GM12892 (cell line): ENCODE measurements at places on chromosomes 13 and 19.
A peak's percentile ranks its signal among the peaks of the same experiment; 100 is the strongest.

GRCh38 chr19:39237200-39238184 is 7.3 kb downstream of the IFNL3 start:
- peak; percentile 51 for DNase-seq

DNA sequence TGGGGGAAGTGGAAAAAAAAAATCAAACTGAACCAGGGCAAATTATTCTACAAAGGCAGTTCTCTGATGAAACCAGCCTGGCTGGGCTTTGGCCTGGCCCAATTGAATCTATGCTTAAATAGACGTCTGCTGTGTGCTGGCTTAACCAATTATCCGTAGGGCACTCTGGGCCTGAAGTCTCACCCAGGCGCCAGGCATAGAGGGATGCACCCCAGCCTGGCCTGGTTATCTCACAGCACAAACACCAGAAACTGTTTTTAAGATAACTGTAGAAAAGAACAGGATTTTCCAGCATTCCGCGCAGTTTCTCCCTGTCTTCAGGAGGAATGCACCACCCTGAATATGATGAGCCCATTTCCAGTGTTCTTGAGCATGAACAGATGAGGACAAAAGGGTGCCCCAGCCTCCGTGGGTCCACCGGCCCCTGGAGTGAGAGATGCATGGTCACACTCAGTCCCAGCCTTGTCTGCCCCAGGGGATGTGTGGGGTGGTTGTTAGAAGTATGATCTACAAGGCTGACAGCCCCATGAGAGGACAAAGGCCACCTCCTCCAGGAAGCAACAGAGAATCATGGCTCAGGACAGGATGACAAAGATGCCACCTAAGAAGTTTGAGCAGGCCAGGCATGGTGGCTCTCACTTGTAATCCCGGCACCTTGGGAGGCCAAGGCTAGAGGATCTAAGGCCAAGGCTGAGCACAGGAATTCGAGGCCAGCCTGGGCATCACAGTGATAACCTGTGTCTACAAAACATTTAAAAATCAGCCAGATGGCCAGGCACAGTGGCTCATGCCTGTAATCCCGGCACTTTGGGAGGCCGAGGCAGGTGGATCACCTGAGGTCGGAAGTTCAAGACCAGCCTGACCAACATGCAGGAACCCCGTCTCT is 50.2 kb downstream of the PEPD start:
- no peak for DNase-seq

GRCh38 chr19:6495947-6496346 is 6.2 kb downstream of the TUBB4A start:
- DNase-seq, result no peak

GRCh38 chr13:109906976-109907375 is 120.6 kb upstream of the IRS2 start:
- no peak for DNase-seq

DNA sequence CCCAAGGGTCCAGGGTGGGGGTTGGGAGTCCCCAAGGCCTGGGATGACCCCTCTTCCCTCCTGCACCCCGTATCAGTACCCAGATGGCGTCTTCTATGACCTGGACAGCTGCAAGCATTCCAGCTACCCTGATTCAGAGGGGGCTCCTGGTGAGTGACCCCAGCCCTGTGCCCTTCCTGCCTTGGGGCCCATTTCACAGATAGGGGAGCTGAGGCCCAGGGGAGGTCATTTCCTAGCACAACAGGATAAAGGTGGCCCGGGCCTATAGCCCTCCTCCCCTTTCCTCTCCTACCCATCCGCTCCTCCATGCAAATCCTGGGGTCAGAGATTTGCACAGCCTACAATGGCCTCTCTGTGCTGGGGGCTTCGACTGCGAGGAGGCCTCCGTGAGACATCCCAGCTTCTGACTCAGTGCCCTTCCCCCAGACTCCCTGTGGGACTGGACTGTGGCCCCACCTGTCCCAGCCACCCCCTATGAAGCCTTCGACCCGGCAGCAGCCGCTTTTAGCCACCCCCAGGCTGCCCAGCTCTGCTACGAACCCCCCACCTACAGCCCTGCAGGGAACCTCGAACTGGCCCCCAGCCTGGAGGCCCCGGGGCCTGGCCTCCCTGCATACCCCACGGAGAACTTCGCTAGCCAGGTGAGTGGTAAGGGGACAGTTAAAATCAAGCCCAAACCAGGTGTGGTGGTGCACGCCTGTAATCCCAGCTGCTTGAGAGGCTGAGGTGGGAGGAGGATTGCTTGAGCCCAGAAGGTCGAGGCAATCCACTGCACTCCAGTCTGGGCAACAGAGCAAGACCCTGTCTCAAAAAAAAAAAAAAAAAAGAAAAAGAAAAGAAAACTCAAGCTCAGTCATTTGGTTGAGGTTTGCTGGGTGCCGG is 3.9 kb downstream of the SPIB start:
- DNase-seq, result no peak

DNA sequence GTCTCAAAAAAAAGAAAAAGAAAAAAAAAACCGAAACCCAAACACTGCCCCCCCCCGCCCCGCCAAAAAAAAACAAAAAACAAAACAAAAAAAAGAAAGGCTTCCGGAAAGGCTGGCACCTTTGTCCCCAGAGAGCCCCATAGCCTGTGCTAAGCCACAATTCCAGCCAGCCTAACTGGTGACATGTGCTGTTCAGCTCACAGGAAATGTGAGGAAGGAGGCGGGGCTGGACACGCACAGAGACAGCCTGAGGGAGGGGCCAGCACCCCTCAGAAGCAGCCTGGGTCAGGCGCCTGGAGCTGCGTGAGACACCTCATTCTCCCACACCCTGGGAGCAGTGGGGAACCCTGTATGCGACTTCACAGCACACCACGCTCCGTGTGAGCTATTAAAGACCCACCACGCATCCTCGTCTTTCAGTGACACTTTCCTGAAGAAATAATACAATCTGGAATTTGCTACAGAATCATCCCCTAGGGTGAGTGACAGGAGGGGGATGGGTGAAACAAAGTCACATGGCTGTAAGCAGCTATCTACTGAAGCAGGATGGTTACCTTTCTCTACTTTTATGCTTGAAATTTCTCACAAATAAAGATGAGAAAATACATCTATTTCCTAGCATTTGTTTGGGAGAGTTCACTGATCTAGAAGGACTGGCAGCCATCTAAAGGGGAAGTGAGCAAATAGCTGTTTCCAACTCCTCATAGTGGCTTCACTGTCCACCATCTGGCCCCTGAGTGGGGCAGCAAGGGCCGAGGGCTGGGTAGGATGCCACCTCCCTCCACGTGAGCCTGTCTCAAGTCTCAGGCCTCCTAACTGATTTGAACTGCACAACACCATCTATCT is 12.3 kb upstream of the SLC35E1 start:
- peak; percentile 81 for DNase-seq

DNA sequence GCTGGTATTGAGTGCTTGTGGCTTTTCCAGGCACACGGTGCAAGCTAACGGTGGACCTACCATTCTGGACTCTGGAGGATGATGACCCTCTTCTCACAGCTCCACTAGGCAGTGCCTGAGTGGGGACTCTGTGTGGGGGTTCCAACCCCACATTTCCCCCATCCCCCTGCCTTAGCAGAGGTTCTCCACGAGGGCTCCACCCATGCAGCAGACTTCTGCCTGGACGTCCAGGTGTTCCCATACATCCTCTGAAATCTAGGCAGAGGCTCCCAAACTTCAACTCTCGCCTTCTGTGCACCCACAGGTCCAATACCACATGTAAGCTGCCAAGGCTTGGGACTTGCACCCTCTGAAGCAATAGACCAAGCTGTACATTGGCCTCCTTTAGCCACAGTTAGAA is 25.3 kb upstream of the ZSCAN18 start:
- DNase-seq, result no peak

DNA sequence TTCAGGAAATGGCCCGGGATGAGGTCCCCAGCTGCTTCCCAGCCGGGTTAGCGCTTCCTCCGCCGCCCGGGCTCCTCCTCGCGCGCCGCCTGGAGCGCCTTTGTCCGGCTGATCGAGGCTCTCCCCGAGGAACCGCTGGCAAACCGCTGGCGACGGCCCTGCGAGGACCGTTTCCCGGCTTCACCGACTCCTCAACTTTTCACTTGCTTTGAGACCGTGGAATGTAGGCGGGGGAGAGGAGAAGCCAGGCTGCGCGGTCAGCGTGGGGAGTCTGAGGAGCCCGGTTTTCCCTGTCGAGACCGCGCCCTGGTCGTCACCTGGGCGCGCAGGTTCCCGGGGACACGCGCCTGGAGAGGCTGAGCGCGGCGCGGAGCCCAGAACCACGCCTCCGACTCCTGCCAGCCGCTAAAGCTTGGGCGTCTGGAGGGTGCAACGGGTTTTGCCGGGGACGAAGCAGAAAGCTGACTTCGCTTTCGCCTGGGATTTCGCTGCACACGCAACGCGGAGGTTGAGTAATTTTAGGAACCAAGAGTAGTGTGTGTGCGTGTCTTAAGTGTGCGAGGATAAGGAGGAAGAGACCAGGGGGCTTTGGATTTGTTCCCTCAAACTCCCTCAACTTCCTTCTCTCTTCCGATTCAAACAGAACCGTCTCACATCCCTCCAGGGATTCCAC is 7.3 kb upstream of the DGKH start:
- DNase-seq, result peak; percentile 39
